ENCODE measurements at places on chromosomes 5 and 9.

DNA sequence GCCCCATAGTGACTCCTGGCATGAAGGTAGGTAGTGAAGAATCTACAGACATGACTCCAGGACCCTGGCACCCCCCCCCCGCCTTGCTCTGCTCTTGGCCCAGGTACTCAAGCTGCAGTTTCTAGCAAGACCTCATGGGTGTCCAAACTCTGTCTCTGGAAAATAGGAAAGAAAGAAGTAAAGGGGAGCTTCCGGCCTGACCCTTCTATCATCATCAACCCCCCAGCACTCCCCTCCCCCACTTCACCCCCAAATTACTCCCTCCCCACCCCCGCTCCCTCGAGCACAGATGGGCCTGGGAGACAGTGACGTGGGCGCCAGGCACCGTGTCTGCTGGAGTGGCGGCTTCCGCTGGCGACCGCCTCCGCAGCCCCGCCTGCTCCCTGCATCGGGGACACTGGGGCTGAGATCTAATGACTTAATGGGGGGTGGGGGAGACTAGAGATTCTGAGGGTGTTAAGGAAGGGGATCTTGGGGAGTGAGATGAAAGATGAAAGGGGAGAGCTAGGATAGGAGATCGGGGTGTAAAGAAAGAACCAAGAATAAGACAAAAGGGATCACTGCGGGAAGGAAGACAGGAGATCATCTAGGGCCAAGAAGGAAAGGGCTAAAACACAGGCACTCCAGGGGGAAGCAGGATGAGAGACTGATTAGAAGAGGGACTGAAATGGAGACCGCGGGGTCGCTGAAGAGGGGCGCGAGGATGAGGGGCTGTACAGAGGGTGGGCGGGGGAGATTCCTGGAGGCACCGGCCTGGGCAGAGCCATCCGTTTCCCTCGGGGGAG, 1.1 kb upstream of the DNAJB5 start:
- DNase-seq, result no peak

DNA sequence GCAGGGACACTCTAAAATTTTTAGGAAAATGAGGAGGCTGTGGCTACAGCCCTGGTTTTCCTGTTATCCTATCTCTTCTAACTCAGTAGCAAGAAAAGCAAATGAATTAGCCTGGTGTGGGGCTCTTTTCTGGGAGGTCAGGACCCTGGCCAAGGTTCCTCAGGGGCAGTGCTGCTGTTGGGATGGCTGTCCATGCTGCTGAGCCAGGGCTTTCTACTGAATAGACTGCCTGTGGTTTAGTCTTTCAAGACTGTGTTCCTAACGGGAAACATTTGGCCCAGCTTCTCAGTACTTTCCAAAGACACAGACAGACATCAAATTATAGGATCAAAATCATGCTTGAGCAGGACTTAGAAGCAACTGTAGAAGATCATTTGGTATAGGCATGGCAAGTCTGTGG, 18.1 kb downstream of the TNC start:
- no peak for DNase-seq

- no peak for DNase-seq
Observed at GRCh38 chr5:59161221-59162105, 578.6 kb downstream of the RAB3C start.

- no peak for DNase-seq
Observed at GRCh38 chr9:125609744-125610143, 97.3 kb downstream of the MAPKAP1 start.

- no peak for DNase-seq
Observed at GRCh38 chr5:122354293-122354692, 42.3 kb downstream of the SNCAIP start.

DNA sequence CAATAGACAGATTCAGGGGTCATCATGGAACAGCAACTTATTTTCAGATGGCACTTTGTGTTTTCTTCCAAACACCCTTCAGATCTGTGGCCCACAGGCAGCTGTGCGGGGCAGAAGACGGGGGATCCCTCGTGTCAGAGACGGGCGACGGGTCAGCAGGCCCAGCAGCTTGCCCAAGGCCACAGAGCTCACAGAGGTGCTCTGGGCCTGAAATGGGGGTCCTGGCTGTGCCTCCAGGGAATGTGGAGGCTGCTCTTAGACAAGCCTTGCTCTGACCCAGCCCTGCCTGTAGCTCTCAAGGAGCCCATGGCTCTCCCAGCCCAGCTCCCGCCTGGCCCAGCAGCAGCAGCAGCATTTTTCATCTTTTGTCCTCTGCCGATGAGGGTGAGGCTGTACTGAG, 40.9 kb upstream of the SARDH start:
- DNase-seq, result no peak

DNA sequence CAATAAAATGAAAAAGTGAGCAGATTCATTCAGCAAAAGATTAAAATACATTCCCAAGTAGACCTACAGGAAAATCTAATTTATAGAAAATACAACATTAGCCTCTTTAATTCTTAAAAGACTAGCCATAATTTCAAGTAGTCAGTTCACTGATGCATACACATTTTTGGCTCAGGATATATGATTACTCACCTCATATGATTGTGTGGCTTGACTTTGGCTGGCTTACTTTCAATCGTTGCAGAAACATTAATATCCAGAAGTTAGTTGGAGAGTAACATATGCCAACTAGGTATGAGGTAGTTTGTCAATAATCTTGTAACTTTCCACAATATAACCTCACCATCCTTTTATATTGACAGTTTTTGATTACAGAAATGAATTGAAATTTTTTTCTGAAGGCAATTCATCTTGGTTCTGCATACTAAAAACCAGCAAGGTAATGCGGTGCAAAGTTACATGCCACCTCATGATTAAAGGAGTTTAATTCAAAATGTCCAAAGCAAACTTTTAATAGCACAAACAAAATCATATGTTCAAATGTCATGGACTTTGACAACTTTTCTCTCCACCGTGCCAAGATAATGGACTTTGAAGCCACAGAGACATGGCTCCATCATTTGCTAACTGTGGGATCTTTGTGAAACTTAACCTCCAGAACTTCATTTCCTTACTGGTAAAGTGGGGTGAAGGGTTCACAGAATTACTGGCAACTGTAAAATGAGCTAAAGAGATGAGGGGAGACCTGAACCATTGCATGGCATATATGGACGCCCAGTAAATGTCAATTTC, 76.6 kb upstream of the PAM start:
- DNase-seq, result no peak

DNA sequence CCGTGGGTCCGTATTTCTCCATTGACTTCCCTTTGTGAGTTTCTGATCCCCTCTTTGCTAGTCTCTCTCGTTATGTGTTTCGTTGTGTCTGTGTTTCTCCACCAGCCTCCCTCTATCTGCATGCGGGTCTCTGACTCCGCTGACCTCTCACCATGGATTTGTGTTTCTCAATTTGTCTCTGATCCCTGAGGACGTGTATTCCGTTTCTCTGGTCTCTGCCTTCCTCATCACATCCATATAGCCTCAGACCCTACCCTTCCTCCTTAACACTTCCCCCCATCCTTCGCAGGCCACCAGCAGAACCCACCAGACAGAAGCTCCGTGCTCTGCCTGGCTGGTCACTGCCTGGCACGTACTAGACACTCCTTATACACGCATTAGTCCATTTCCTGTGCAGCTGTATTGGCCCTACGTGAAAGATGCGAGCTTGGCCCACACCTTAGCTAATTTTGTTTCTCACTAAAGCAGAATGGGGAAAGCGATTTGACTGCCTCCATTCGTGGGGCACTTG, 631 bp downstream of the B4GALT7 start:
- DNase-seq, result no peak

GRCh38 chr5:135913713-135914626, 18.3 kb upstream of the IL9 start:
- no peak for DNase-seq

DNA sequence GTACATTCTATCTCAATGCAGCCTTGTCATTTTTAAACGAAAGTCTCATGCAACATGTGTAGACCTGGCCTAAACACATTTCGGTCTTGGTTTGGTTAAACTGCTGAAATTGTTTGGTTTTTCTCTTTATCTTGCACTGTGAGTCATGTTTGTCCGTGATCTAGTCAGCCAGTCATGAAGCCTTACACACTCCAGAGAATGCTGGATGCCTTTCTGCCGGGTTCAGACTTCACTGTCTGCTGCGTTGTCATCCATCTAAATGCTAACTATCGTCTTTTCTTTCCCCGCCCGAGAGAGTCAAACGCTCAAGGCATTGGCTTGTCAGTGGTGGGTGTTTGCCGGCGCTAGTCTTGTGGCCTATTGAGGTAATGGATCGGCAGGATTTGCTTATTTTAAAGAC, 1194.6 kb upstream of the WWC1 start:
- DNase-seq, result no peak

DNA sequence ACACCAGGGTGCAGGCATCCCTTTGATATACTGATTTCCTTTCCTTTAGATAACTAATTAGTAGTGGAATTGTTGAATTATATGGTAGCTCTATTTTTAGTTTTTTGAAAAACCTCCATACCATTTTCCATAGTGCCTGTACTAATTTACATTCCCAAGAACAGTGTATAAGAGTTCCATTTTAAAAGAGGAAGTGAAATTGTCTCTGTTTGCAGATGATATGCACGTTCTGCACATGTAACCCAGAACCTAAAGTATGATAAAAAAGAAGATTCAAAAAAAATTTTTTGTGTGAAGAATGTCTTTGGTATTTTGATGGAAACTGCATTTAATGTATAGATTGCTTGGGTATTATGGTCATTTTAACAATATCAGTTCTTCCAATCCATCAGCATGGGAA, 424.0 kb upstream of the CCNH start:
- DNase-seq, result no peak

GRCh38 chr5:137738947-137739346, 3.1 kb upstream of the KLHL3 start:
- no peak for DNase-seq

- DNase-seq, result no peak
Observed at GRCh38 chr9:135998016-135998380, 36.8 kb upstream of the UBAC1 start.

DNA sequence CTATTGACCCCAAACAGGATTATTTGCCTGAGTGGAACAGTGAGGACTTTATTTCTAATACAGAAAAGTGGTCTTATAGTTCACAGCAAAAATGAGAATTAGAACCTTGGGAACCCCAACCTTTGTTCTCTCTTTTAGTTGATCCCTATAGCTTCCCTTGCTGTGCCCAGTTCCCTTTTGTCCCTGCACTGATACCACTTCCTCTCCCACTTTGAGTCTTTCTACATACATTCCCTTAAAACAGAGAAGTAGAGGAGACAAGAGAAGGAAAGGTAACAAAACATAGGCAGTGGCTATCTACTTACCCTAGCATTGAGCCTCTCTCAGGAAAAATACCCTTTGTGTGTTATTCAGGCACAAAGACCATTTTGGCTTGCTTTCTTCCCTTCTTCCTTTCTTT, 246.4 kb downstream of the FAM114A2 start:
- DNase-seq, result no peak

- DNase-seq, result no peak
Observed at GRCh38 chr5:65535529-65535987, 27.4 kb downstream of the CENPK start.

- no peak for DNase-seq
Observed at GRCh38 chr5:55407059-55407684, 99.4 kb downstream of the MTREX start.

- no peak for DNase-seq
Observed at GRCh38 chr5:150270541-150271295, 18.9 kb downstream of the CAMK2A start.

DNA sequence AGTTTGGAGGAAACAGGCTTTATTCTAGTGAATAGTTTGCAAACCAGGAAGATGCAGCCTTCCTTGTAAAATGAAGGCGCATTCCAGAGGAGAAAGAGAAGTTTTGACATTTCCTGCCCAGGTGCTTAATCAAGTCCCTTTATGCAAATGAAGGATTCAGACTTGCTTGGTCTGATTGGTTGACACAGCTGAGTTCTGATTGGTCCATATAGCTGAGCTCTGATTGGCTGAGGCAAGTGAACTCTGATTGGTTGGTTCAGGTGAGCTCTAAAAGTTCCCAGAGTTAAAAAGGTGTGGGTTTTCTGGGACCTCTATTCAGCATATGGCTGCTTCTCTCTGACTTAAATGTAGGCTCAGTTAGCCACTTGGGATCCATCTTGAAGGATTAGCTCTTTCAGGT, 151.0 kb downstream of the CACNA1B start:
- DNase-seq, result no peak

DNA sequence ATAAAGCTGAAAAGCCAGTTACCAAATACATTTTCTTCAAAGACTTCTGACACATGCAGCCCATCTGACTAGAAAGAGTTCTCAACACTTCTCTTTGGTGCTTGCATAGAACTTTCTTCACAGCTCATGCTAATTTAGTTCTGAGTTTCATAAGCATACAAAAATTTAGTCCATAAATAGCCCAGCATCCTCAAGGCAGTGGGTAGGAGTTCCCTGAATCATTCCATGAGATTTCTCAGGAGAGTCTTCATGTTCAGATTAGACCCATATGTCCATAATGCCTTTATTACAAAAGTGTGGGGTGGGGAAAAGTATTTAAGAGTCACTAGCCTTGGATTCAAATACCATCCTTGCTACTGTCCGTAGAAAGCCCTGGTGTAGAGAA, 290.2 kb upstream of the RGMB start:
- DNase-seq, result no peak

- no peak for DNase-seq
Observed at GRCh38 chr9:126536131-126536530, 77.6 kb upstream of the LMX1B start.

- DNase-seq, result no peak
Observed at GRCh38 chr9:76255781-76256455, 138.3 kb downstream of the RFK start.

GRCh38 chr5:91206734-91207133, 176.4 kb downstream of the ARRDC3 start:
- DNase-seq, result no peak

DNA sequence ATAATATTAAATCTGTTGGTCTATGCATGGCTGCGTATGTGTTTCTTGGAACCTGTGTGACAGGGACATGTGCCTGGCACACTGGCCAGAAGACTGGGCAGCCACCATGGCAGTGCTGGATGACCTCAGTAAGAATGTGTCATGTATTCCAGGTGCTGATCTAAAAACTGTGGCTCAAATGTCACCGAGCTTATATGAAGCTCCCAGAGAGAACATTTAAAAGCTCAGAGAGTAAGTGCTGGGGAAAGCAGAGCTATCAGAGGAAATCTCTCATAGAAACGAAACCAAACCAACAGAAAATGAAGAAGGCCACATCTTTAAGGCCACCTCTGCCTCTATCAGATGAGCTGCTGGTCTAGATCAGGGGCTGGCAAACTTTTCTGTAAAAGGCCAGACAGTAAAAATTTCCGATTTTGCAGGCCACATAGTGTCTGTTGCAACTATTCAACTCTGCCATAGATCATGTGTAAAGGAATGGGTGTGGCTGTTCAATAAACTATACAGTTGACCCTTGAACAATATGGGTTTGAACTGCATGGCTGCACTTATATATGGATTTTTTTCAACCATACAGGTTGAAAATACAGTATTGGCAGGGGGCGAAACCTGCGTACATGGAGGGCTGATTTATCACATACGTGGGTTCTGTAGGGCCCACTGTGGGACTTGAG, 31.8 kb downstream of the TSTD2 start:
- no peak for DNase-seq

- DNase-seq, result peak; percentile 64
Observed at GRCh38 chr5:8184455-8185063, 315.6 kb downstream of the MTRR start.

DNA sequence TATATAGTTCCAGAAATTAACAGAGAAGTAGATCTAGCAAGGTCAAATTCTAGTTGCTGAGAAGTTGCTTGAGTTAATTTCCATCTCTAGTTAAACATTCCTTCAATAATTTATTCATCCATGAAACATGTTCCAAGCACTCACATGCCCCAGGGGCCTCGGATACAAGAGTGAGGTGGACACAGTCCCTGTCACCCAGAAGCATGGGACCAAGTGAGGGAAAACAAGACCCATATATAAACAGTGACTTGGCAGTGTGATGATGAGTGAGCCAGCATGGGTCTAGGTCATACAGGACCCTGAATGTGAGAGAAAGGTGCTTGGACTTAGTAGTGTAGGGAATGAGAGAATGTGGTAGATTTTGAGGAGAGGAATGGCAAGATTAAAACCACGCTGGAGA, 216.9 kb downstream of the TTLL11 start:
- no peak for DNase-seq
